Stimulated activated effector memory CD8-positive, alpha-beta T cell treated with anti-CD3 and anti-CD28 coated beads, Interleukin-12 subunit alpha, Interleukin-12 subunit beta, amount 100 ng/mL, for 72 hours (primary cell): ENCODE measurements at places on chromosomes 5 and 9.

GRCh38 chr9:132023419-132024180, 56.1 kb downstream of the MED27 start:
- DNase-seq, result no peak

DNA sequence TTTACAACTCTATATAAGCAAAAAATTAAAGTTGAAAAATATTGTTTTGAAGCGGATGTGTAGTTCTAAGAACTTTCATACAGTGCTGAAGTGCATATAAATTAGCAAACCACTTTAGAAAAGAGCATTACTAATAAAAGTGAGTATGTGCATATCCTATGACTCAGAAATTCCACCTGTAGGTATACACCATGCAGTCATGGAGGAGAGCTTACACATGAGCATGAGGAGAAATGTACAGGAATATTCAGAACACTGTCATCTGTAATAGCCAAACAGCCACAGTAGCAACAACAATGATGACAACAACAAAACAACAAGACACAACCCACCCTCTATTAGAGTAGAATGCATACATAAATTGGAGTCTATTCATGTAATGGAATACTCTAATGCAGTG, 138.2 kb upstream of the ARRDC3 start:
- no peak for DNase-seq

GRCh38 chr5:150492621-150493020, 15.3 kb upstream of the NDST1 start:
- no peak for DNase-seq

- no peak for DNase-seq
Measured at GRCh38 chr5:135461481-135462151, 9.5 kb upstream of the TIFAB start.

DNA sequence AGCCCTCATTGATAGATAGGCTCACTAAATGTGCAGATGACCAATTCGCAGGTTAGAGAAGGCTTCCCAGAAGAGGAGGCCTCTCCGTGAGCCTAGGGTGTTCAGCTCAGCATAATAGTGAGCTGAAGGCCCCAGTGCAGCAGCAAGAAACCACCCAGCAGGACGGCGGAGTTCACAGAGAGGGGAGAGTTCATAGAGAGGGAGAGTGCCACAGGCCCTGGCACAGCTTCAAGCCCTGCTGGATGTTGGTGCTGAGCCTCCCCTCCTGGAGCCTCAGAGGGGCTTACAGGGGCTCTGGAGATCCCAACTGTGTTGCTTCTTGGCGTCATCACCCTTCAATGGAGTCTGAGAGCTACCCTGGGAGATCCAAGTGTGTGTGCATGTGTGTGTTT, 2.1 kb downstream of the SLC22A5 start:
- DNase-seq, result no peak

- DNase-seq, result no peak
Measured at GRCh38 chr5:17190242-17190778, 27.1 kb upstream of the BASP1 start.

DNA sequence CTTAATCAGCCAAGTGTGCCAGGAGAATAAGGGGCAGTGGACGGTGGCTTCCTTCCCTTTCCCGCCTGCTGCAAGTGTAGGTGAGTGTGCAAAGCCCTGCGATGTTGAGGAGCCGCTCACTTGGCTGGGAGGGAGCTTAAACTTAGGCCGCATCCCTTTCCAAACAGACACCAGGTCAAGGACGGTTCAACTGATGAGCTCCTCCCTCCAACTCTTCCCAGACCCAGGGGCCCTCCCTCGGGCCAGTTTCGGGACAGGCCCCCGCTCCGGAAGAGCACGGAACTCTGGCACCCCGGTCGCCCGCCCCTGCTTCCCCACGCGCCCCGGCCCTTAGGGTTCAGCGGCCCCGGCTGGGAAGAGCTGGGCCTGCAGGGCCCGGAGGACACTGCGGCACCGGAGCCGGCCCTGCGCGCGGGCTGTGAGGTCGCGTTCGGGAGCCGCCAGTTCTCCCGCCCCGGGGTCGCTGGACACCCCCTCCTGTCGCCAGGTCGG, 481 bp downstream of the MRPL36 start:
- no peak for DNase-seq

- no peak for DNase-seq
Measured at GRCh38 chr5:74392711-74393351, 247.7 kb downstream of the ENC1 start.

DNA sequence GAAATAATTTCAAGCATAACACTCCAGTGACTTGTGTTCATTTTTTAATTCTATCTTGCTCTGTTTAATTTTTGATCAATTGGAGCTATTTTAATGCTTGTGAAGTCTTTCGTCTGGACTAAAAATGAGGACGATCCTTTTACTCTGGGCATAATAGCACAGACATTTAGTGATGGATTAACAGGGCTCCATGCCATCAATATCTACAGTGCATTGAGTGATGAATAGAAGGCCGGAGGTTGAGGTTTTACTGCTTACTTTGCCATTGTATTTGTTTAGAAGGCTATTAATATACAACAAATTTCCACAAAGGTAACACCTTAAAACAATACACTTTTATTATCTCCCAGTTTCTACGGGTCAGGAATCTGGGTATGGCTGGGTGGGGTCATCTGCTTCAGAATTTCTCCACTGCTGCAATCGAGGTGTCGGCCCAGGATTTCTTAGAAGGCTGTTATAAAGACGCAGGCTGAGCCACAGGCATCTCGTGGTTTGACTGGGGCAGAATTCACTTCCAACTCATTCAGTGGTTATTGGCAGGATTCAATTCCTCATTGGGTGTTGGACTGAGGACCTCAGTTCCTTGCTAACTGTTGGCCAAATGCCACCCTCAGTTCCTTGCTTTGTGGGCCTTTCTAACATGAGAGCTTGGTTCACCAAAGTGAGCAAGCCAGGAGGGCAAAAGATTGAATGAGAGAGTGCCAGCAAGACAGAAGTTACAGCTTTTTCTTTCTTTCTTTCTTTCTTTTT, 265.4 kb upstream of the VLDLR start:
- DNase-seq, result no peak

GRCh38 chr9:87573841-87574342, 76.2 kb downstream of the DAPK1 start:
- DNase-seq, result no peak

DNA sequence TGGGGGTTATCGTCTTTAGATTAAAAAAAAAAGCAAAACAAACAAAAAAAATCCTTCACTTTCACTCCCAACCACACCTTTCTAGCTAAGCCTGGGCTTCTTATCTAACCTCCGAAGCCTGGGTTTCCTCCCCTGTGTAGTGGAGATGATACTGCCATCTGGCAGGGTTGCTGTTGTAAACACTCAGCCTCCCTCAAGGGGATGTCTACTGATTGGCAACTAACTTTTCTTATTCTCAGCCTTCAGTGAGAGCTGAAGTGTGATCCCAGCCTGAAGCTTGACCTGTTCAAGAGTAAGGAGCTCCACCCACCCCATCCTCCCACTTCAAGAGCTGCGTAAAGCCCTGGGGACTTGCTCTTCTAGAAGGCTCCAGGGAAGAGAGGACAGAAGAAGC, 21.5 kb upstream of the WWC1 start:
- no peak for DNase-seq

DNA sequence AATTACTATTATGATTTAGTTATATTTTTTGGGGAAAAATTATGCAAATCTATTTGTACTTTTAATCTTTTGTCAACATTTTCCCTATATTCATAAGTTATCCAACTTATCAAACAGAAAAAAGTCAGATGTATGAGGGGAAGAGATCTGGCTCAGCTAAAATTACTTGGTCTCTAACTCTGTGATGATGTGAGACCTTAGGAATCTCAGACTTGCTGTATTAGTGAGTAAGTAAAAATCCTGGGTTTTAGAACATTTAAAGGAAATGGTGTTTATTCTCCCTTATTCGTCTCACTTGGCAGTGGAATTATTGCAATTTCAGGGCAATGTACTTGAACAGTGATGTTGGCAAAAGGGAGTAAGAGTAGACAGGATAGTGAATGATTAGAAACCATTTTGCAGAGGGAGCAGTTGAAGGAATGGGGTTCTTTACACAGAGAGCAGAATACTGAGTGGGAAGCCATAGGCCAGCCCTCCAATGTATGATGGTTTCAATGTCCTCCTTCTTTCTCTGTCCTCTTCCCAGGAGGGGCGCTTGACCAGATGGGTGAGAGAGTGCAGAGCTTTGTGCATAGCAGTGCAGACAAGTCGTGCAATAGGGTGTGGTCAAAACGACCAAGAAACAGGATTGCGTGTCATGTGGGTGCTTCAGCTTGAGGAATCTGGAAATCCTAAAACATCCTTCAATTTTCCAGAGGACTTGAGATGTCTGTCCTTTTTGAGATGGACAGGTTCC, 91.7 kb downstream of the TENT4A start:
- no peak for DNase-seq

- peak; percentile 68 for DNase-seq
Measured at GRCh38 chr9:129111528-129112151, 425 bp downstream of the PTPA start.
